ENCODE measurements at places on chromosomes 6 and 20. TPM values are rescaled to one million over a fixed set of nuclear protein-coding genes. Genes with fewer than 3 reads are reported as not detected.

The SCGN gene
- total RNA-seq: not detected

DNA sequence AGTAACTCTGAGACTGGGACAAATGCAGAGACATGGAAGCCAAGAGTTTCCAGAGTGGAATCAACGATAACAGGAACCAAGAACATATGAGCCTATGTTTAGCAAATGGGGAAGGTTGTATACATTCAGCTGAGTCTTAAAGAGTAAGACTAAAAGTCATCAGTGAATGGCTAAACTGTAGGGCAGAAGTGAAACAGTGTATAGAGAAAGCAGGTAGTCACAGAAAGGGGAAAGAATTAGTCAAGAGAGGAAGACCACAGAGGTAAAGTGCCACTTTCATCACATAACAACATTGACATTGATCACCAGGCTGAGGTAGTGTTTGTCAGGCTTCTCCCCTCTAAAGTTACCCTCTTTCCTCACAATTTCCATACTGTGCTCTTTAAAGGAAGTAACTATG, 306.5 kb upstream of the SPTLC3 start:
- no peak for DNase-seq

GRCh38 chr6:73262671-73263569, at the start of gene KHDC1:
TSS of gene KHDC1 (minus strand) at chr6:73263196. CDS start at chr6:73242517, 20,679 bp downstream.
- DNase-seq: peak; percentile 66

- no peak for DNase-seq
Observed at GRCh38 chr20:16785226-16785625, 37.1 kb downstream of the OTOR start.

- no peak for DNase-seq
Observed at GRCh38 chr6:137111296-137112066, 62.0 kb downstream of the IL22RA2 start.

DNA sequence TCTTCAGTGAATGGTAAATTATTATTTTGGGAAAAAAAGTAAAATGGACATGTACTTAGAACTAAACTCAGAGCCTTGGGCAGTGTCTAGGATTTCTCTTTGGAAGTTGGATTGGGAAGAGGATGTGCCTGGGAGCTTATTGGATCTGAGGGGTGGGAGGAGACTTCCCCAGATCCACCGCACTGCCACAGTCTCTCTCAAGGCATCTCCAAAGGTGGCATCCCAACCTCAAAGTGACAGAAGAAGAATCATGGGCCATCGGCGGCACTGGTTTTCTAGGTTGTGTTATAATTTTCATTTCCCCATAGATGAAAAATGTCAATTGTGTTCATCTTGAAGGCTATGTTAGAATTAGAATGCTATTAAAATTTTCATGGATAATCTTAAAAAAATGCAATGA, 66.8 kb upstream of the CD93 start:
- DNase-seq: no peak

DNA sequence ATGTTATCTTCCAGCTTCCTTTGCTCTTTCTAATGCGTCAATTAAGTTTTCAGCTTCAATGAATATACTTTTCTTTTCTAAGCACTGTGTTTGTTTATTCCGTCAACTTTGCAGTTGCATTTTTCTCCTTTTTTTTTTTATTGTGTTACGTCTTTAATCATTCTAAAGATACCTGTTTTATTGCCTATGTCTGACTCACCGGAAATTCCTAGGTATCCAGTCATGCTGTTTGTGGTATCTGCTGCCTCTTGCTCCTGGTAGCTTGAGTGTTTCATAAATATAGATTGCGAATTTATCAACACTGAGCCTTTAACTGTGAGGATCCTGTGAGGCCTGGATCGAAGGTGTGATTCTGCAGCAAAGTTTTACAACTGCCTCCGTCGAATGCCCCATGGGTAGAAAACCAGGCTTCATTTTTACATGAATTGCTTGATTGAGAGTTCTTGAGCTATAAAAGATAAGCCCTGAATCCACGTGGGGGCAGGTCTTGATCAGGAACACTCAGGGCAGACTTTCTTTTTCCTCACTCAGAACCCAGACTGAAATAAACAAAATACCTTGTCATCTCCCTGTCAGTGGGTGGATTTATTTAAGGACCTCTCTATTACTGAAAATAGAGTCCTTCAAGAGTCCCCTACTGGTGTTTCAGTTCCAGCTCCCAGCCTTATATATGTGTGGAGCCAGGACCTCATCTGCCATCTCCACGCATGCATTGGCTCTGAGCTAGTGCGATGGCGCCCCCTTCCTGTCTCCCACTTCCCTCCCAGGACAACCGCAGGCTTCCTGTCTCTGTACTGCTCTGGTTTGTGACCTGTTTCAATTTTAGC, 60.1 kb upstream of the LRRC1 start:
- DNase-seq: peak; percentile 46
